NCI-H2081 (cell line): ENCODE measurements at places on chromosomes 16 and 17.
A peak's percentile ranks its signal among the peaks of the same experiment; 100 is the strongest.

DNA sequence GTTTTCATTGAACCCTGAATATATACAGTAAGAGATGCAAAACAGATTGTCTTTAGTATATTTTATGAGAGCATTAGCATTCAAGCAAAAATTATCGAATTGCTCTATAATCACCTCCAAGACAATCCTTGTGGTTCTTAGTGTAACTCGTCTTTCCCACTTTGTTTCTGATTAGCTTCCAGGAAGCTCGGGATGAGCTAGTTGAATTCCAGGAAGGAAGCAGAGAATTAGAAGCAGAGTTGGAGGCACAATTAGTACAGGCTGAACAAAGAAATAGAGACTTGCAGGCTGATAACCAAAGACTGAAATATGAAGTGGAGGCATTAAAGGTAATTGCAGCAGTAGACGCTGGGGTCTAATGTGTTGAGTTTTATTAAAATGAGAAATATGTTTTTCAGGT, 9.9 kb downstream of the NDEL1 start:
- no peak for DNase-seq

GRCh38 chr16:20774703-20775362, 11.0 kb downstream of the ACSM3 start:
- peak; percentile 29 for DNase-seq

- no peak for DNase-seq
Observed at GRCh38 chr17:57436565-57436964, 180.2 kb downstream of the MSI2 start.

DNA sequence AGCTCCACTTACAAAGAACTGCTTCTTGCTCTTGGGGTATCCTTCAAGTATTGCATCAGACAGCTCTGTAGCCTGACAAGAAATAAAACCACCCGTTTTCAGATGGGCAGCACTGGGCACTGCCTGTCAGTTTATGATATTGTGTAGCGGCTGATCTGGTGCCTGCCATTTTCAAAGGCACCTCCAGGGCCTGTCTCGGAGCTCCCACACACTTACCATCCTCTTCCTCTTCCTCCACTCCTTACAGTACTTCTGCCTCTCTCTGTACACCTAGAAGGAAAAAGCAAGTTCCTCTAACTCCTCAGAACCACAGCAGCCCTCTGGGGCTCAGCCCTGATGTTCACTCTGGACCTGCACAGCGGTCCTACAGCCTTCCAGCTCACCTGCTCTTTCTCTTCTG, 4.4 kb downstream of the PSMC3IP start:
- DNase-seq, result no peak

GRCh38 chr17:34117332-34117731, 137.8 kb upstream of the CCL2 start:
- no peak for DNase-seq
